ENCODE measurements at places on chromosomes 12 and 14. TPM values are rescaled to one million over a fixed set of nuclear protein-coding genes. Genes with fewer than 3 reads are reported as not detected.
A peak's percentile ranks its signal among the peaks of the same experiment; 100 is the strongest.

PMCH gene
- not detected for total RNA-seq

DNA sequence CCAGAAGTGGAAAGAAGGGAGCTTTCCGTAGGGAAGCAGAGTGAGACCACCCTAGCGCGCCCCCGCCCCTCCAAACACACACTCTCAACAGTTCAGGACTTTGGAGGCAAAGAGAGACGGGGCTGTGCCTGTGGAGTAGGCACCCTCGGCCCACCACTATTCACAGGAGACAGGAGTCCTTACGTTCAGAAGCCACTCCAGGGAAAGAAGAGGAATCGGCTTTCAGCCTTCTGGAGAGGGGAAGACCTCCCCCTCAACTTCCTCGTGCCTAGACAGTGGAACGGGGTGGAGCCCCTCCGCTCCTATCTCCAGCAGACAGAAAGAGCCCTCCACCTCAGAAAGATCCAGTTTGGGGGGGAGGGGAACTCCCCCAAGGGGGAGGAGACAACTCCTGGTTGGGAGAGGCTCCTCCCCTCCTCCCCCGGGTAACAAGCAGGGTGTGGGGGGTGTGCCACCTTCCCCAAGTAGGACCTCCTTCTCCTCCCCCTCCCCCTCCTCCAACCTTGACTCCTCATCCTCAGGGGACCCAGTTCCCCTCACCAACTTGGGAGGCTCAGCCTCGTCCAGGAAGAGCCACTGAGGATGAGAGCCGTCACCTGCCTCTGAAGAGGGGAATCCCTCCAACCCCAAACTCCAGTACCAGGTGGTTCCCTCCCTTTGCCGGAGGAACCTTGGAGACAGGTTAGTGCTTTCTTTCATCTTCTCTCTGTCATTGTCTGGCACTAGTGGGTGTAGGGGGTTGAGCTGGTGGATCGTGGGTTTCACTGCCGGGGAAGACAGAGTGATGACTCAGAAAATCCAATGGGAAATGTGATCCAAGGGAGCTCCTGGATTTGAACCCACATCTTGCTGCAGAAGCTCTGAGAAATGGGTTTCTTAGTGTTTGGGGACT is 883 bp downstream of the FOXJ2 start:
- H3K27me3 ChIP-seq: no peaks in the 10 kb centered on the region
- peak; percentile 73 for DNase-seq
- H3K36me3 ChIP-seq: no peaks in the 10 kb centered on the region
- H3K27ac ChIP-seq: peak overlapping the region; percentile 95
- H3K4me1 ChIP-seq: peaks cover 50% of the 10 kb centered on the region

DNA sequence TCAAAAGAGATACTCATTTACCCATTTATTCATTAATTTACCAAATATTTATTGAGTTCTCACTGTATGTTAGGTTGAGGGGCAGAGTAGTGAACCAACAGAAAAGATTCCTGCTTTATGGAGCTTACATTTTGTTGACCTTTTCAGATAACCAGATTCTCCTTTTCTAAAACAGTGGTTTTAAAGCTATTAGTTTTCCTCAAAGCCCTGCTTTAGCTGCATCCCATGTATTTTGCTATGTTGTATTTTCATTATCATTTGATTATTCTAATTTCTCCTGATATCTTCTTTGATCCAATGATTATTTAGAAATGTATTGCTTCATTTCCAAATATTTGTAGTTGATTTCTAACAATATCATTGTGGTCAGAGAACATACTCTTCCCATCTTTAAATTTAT is 53.6 kb downstream of the EML1 start:
- no peaks in the 10 kb centered on the region for H3K27me3 ChIP-seq
- H3K4me3 ChIP-seq: no peak overlapping the region
- no peak for DNase-seq
- H3K27ac ChIP-seq: no peak overlapping the region
- H3K36me3 ChIP-seq: no peaks in the 10 kb centered on the region
- H3K4me1 ChIP-seq: peaks cover 19% of the 10 kb centered on the region

- no peaks in the 10 kb centered on the region for H3K27me3 ChIP-seq
- H3K27ac ChIP-seq: no peak overlapping the region
- H3K4me3 ChIP-seq: no peak overlapping the region
These were observed 27.2 kb downstream of the FBRSL1 start for GRCh38 chr12:132517013-132517739.

LMO3 gene
- total RNA-seq: 198 TPM

GRCh38 chr12:24803430-24804245 is 145.3 kb downstream of the BCAT1 start:
- H3K4me1 ChIP-seq: no peaks in the 10 kb centered on the region
- no peak overlapping the region for H3K27ac ChIP-seq
- no peaks in the 10 kb centered on the region for H3K27me3 ChIP-seq
- no peak for DNase-seq
- H3K36me3 ChIP-seq: no peaks in the 10 kb centered on the region

GRCh38 chr12:95970905-95971304 is 25.2 kb downstream of the HAL start:
- H3K4me3 ChIP-seq: no peak overlapping the region
- H3K4me1 ChIP-seq: no peaks in the 10 kb centered on the region
- no peaks in the 10 kb centered on the region for H3K36me3 ChIP-seq
- no peaks in the 10 kb centered on the region for H3K27me3 ChIP-seq

DNA sequence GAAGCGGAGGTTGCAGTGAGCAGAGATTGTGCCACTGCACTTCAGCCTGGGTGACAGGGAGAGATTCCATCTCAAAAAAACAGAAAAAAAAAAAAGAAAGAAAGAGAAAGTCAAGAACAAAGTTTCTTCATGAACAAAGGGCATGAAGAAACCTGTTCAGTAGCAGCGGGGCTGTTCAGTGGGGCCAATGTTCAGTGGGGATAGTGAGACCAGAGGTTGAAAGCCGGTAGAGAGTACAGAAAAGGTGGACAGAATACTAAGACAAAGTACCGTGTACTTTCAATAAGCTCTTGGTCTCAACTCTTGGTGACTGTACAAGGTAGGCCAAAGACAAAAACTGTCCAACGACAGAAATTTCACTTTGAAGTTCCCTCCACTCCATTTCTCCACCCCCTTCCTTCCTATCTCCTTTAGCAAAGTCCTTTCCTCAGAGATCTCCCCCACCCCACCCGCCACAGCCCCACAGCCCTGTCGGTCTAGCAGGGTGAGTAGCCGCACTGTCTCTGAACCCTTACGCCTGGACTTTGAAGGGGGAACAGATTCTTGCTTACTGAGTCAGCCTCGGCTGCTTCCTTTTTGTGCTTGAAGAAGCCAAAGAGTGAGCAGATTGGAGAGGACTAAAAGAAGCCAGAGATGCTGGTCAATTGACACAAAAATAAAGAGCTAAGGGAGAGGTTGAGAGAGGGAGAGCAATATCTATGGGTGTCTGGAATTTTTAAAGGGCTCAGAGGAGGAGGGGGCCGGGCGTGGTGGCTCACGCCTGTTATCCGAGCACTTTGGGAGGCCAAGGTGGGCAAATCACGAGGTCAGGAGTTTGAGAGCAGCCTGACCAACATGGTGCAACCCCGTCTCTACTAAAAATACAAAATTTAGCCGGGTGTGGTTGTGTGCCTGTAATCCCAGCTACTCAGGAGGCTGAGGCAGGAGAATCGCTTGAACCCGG is 44.2 kb upstream of the FOS start:
- peaks cover 32% of the 10 kb centered on the region for H3K4me1 ChIP-seq
- H3K4me3 ChIP-seq: no peak overlapping the region
- H3K27me3 ChIP-seq: no peaks in the 10 kb centered on the region
- no peak for DNase-seq
- H3K27ac ChIP-seq: no peak overlapping the region

DNA sequence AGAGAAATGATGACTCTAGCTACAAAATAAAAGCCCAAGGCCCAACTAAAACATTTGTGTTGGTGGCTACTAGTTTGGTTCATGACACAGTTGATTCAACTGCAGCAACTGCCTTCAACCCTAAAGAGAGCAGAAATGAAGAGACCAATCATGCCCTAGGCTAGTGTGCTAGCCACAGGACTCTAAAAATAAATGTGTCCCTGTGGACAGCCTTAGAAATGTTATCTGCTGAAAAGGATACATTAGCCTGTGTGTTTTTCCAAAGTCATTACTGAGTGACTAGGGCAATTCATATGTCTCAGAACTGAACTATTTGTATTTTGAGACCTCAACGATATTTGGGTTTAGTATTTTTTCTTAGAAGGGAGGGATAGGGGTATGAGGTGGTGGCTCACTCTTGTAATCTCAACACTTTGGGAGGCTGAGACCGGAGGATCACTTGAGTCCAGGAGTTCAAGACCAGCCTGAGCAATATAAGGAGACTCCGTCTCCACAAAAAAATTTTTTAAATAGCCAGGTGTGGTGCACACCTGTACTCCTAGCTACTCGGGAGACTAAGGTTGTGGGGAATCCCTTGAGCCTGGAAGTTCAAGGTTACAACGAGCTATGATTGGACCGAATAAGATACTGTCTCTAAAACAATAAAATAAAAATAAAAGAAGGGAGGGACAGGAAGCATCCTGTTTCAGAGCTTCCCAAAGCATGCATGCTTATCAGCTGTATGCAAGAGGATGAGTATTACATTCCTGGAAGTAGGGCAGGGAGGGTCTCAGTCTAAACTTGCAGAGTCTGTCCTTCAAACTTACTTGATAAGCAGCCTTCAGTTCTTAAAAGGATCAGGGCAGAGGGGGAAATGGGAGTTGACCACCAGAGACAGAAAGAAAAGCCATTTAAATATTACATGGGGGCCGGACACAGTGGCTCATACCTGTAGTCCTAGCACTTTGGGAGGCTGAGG is 29.6 kb upstream of the NAP1L1 start:
- no peak overlapping the region for H3K4me3 ChIP-seq
- DNase-seq: no peak
- no peak overlapping the region for H3K27ac ChIP-seq
- H3K36me3 ChIP-seq: no peaks in the 10 kb centered on the region
- no peaks in the 10 kb centered on the region for H3K4me1 ChIP-seq

GRCh38 chr12:131592972-131593371 is 117.9 kb upstream of the SFSWAP start:
- no peaks in the 10 kb centered on the region for H3K36me3 ChIP-seq
- H3K4me3 ChIP-seq: no peak overlapping the region
- DNase-seq: no peak
- H3K27ac ChIP-seq: no peak overlapping the region

BDKRB2 gene
- total RNA-seq: 3.2 TPM

GRCh38 chr12:84791444-84791843 is 121.2 kb downstream of the SLC6A15 start:
- DNase-seq: no peak
- no peaks in the 10 kb centered on the region for H3K27me3 ChIP-seq
- H3K4me3 ChIP-seq: no peak overlapping the region
- H3K27ac ChIP-seq: no peak overlapping the region
- no peaks in the 10 kb centered on the region for H3K4me1 ChIP-seq
- no peaks in the 10 kb centered on the region for H3K36me3 ChIP-seq

DNA sequence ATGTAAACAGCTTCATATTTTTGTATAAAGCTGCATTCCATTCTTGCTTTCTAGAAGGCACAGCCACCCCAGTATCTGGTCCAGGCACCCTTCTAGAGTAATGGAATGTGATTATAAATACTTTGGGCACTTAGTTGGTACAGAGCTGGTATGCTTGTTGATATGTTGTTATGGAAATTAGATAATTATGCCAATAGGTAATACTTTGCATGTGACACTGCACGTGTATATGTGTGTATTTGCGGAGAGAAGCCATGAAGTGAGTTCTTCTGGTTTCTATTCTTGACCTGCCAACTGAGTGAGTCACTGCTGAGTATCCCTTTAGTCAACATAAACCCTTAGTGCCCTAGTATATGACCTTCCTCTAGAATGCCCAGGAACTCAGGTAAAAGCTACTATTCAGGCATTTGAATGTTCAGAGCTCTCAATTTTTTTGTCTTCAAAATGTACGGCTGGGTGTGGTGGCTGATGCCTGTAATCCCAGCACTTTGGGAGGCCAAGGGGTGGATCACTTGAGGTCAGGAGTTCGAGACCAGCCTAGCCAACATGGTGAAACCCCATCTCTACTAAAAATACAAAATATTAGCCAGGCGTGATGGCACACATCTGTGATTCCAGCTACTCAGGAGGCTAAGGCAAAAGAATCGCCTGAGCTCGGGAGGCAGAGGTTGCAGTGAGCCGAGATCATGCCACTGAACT is 6.2 kb upstream of the TCP11L2 start:
- no peak overlapping the region for H3K27ac ChIP-seq
- H3K4me1 ChIP-seq: peaks cover 34% of the 10 kb centered on the region
- no peak overlapping the region for H3K4me3 ChIP-seq
- no peak for DNase-seq

DNA sequence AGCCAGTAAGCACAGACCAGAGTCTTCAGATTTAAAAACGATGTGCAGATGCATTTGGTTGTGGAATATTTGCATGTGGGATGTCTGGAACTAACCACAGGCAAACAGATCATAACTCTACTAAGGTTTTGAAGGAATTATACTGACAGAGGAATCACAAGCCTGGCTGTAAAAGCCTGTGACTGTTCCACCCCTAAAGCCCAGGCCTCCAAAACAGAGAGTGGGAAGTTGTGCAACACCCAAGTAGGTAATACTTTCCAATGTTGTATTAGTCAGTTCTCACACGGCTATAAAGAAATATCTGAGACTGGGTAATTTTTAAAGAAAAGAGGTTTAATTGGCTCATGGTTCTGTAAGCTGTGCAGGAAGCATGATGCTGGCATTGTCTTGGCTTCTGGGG is 68.1 kb upstream of the DCD start:
- no peak for DNase-seq
- H3K4me1 ChIP-seq: no peaks in the 10 kb centered on the region
- H3K27ac ChIP-seq: no peak overlapping the region
- H3K27me3 ChIP-seq: no peaks in the 10 kb centered on the region
- no peaks in the 10 kb centered on the region for H3K36me3 ChIP-seq

DNA sequence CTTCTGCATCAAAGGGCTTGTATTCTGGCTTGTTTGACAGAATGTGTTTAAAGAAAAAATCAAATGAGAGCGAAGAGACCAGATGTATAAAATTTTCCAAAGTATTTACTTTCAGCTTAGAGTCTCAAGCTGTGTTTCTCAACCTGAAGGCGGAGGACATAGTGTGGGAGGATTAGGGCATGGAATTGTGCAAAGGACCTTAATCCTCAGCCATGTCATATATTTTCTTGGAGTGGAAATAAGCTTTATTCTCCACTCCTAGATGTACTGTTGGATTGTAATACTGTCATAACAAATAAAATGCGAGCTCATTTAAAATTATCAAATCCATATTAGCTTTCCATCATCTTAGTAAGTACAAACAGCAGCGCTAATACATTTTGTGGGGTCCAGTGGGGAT is 154.0 kb downstream of the PAH start:
- no peaks in the 10 kb centered on the region for H3K36me3 ChIP-seq
- no peak overlapping the region for H3K4me3 ChIP-seq
- no peak for DNase-seq
- H3K4me1 ChIP-seq: no peaks in the 10 kb centered on the region

DNA sequence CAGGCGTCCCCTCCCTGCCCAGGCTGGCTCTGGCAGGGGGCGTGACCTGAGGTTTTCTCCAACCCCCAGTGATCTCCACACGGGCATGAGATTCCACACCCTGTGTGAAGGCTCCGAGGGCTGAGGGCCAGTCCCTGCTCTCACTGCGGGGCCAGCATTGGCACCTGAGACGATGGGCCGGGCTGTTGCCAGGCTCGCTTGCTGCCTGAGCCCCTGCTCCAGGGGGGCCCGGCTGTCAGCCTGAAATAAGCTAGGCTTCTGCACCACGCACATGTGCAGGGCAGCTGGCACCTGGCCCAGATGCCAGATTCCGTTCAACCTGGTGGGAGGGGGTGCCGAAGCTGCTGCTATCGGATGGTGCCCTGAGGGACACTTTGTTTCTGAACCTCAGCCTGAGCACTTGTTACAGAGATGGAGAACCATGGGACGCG is 196.5 kb upstream of the PRMT8 start:
- H3K36me3 ChIP-seq: no peaks in the 10 kb centered on the region
- H3K27me3 ChIP-seq: no peaks in the 10 kb centered on the region
- H3K4me3 ChIP-seq: no peak overlapping the region
- H3K4me1 ChIP-seq: peaks cover 13% of the 10 kb centered on the region

TAS2R20 gene
- total RNA-seq: 7.2 TPM

All from thyroid gland (tissue), 4 donors.